ENCODE measurements at places on chromosomes 2 and 18.

GRCh38 chr2:46325182-46325928 lies 28.1 kb downstream of the EPAS1 start:
- no peak for DNase-seq

GRCh38 chr2:71640489-71640888 lies 187.1 kb downstream of the DYSF start:
- DNase-seq, result no peak

GRCh38 chr2:164898475-164898874 lies 56.9 kb downstream of the SLC38A11 start:
- no peak for DNase-seq

- no peak for DNase-seq
These were observed 184.5 kb downstream of the TCF4 start for GRCh38 chr18:55403421-55403949.

- DNase-seq, result no peak
These were observed 2.5 kb downstream of the CRIM1 start for GRCh38 chr2:36357847-36358659.

DNA sequence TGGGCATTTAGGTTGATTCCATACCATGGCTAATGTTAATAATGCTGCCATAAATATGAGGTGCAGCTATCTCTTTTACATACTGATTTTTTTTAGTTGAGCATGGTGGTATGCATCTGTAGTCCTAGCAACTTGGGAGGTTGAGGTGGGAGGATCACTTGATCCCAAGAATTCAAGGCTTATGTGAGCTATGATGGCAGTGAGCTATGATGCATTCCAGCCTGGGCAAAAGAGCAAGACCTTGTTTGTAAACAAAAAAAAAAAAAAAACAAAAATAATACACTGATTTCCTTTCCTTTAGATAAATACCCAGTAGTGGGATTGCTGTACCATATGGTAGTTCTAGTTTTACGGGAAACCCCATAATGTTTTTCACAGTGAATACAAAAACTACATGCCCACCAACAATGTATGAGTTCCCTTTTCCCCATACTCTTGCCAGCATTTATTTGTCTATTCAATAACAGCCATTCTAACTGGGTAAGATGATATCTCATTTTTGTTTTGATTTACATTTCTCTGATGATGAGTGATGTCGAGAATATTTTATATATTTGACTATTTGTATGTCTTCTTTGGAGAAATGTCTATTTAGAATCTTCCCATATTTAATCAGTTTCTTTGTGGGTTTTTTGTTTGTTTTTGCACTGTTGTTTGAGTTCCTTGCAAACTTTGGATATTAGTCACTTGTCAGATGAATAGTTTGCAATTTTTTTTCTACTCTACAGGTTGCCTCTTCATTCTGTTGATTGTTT lies 281.0 kb upstream of the KYNU start:
- no peak for DNase-seq

- DNase-seq, result no peak
These were observed 50.9 kb upstream of the ATL2 start for GRCh38 chr2:38427936-38428335.

DNA sequence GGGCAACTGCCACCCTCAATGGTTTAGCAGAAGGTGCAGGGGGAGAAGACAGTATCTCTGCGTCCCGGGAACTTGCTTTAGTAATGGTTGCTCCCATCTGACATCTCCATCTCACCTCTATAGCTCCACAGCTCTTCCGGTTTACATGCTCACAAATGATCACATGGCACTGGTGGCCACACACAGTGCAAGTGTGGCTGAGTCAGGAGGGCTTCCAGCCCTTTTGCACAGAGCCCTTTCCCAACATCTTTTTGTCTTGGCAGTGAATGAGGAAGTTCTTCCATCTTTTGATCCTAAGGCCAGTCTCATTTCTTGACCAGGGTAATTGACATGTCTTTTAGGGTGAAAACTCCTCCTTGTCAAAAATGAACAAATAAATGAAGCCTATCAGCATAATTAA lies 347.7 kb downstream of the LPIN1 start:
- DNase-seq, result no peak

DNA sequence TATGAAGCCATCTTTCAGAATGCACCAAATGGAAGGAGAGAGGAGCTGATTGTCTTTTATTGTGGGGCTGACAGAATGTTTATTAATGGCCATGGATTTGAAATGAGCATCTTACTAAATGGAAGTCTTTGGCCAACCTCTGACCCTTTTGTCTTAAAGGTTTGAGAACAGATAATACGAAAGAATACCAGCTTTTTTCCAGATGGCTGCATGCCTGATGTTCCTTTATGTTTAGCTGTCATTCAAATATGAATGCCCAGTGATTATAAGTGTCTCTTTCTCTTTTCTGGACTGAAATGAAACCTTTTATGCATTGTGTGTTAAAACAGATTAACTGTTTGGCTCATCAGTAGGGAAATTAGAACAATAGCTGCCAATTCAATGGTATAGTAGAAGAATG lies 46.0 kb downstream of the PARD3B start:
- no peak for DNase-seq

GRCh38 chr18:1102848-1103247 lies 198.2 kb downstream of the ADCYAP1 start:
- DNase-seq, result no peak

DNA sequence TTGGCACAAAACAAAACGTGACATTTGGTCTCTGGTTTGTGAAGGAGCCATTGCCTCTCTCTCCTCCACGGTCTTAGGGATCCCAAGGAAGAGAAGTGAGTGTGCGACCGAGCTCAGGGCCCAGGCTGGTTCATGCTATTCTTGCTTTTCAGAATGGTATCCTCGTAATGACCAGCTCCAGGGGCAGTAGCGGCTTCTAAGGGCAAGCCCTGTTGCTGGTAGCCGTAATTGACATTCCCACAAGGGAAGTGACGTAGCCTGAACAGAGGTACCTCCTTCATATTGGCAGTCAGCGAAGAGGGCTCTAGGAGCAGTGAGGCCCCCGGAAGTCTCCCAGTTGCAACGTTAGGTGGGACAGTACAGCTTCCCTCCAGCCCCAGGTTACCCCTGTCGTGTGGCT lies 77.9 kb downstream of the CLIP4 start:
- DNase-seq, result no peak

DNA sequence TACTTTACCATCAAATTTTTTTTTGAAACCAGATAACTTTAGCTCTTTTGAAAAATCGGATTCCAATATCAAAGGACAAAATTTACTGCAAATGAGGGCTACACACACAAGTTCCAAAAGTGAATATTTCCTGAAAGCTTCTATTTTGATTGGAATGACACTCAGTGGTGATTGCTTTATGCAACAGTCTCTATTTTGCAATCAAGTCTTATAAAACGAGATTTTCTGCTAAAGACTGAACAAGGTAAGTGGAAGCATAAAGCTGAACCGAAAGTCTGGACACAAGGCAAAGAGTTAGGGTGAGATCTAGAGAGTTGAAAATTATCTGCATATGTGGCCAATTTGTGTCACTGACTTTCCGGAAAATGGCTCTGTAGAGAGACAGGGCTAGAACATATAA lies 145.0 kb upstream of the OSR1 start:
- no peak for DNase-seq

DNA sequence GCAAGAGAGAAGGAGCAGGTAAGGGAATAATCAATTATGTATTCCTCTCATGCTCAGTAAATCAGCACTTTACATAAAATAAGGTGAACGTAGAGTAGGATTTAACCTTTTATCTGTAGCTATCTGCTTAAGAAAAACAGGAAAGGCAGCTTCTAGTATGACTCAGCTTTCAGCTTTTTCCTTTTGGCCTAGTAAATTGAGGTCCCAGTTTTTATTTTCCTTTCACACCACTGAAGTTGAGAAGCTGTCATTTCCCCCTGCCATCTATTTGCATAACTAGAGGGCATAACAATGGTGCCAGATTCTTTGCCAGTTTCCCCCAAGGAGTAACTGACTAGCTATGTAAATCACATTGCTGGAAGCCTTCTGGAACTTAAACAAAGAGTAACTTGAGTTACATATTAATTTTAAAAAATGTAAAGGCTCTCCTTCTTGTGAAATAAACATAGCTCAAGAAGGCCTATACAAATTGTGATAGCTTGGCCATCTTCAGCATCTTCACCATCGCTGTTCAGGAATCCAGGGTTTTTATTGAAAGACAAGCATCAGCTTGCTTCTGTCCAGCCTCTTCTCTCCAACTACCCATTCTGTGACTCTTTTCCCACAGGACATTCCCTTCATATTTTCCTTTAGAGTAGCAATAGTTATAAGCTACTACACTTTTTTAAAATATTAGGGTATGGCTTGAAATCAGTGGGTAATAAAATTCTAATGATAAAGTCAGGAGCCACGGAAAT lies 97.0 kb downstream of the KYNU start:
- no peak for DNase-seq

DNA sequence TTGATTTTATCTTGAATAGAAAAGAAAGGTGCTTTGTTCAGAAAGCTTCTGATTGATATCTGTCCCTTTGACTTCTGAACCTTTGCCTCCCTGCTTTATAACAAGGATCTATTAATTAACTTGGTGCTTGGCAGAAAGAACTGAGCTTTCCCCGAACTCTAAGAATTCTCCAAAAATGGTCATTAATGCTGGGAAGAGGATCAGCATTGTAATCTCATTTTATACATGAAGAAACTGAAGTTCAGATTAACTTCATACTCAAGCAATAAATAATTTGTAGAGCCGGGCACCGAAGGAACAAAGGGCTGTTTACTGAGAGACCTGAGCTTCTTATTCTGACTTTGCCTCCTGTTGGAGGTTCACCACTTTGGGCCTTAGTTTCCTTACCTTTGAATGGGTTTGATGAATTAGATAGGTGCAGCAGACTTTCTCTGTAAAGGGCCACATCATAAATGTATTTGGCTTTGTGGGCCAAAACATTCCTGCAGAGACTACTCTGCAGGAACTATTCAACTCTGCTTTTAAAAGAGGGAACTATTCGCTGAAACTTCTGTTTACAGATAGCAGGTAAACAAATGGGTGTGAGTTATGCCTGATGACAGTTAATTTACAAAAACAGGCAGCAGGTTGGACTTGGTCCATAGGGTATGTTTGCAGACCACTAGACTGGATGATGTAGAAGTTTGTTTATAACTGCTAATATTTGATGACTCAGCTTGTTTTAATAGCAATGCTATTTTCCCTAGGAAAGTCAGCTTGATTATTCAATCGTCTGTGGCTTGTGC lies 272.9 kb downstream of the TGIF1 start:
- no peak for DNase-seq

DNA sequence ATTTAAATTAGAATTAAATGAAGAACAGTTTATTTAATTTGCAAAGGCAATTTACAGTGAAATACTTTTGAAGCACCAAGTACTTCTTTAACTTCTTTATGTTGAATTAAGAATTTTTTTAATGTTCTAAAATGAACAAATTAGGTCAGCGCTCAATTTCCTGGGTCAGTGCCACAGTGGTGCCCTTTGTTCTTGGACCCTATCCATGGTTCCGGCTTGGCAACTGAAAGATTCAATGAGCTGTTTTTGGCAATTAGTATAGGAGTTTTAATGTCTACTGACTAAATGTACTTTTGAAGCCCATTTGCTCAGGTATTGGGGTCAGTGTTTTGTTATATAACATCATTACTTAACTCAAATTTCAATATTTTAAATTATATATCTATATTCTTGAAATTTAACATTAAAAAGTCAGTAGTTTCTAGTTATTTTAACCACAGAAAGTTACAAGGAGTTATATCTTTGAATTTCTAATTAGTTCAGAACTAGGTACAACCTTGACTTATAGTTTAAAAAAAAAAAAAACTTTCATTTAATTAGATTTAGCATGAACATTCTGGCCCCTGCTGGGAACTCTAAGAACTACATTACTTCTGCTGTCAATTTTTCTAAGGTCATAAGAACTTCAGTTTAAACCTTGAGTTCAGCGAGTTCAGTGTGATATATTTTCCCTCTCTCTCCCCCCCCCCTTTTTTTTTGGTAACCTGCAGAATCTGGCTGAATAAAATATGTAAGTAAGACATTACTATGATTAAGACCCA lies 7.6 kb upstream of the MSTN start:
- no peak for DNase-seq

DNA sequence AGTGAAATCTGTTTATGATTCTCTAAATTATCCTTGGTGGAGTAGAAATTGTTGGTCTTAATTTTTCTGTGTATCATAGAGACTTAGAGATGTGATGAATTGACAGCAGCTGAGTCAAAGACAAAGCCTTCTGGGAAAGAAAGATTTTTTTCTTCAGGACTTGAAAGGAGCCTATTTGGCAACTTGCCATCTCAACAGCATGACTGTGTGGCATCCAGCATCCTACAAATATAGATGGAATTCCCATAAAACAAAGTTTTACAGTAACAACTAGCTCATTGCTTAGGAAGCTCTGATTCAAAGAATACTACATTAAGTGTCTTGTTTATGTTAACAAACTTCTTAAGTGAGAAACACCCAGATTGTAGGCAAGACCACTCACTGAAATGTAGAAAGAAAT lies 79.2 kb upstream of the SETBP1 start:
- DNase-seq, result no peak

DNA sequence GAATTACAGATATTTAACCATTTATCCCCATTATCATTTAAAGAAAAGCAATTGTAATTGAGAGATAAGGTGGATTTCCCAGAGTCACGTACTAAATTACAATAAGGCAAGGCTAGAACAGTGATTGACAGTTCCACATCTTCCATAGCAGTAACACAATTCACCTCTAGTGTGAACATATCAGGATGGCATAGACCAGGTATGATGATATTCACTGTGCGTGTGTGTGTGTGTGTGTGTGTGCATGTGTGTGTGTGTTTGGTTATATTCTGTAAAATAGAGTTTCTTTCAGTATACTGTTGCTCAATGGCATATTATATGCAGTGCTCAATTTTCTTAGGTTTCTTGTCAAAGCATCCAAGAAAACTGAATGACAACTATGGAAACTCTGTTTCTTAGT lies 1.7 kb downstream of the SCN2A start:
- no peak for DNase-seq

DNA sequence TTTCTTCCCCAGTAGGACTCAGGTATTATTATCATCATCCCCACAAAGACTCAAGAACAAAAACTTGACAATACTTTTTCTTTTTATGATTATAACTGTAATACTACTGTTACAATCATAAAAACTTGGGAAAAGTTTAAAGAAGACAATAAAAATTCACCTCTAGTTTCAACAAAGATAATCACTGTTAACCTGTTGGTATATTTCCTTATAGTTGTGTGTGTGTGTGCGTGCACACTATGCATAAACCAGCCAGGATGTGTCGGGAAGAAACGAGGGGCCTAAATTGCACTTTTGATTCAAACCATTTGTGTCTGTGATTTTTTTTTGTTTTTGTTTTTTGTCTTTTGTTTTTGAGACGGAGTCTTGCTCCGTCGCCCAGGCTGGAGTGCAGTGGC lies 233.0 kb downstream of the TPGS2 start:
- DNase-seq, result no peak

DNA sequence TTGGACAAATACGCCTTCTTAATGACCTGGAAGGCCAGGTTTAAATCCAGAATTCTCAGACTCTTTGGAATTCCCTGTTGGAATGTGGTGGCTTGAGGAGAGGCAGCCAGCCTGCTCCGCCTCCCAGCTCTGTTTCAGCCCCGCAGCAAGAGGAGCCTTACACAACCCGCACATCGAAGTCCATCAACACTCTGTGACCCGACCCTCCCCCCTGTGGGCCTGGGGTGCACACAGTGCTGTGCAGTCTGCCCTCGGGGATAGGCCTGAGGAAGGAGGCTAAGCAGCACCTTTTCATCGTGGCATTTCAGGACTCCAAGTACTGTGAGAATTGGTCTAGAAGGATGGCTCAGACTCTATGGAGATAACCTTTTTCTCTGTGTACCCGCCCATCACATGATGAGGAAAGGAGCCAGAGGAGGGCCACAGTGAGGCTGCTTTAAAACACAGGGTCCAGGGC lies 73.7 kb downstream of the GREB1L start:
- DNase-seq, result no peak

All from stimulated activated naive CD8-positive, alpha-beta T cell treated with anti-CD3 and anti-CD28 coated beads, Interleukin-15, amount 100 ng/mL, for 72 hours (primary cell).